ENCODE measurements at places on chromosomes 4 and X.

DNA sequence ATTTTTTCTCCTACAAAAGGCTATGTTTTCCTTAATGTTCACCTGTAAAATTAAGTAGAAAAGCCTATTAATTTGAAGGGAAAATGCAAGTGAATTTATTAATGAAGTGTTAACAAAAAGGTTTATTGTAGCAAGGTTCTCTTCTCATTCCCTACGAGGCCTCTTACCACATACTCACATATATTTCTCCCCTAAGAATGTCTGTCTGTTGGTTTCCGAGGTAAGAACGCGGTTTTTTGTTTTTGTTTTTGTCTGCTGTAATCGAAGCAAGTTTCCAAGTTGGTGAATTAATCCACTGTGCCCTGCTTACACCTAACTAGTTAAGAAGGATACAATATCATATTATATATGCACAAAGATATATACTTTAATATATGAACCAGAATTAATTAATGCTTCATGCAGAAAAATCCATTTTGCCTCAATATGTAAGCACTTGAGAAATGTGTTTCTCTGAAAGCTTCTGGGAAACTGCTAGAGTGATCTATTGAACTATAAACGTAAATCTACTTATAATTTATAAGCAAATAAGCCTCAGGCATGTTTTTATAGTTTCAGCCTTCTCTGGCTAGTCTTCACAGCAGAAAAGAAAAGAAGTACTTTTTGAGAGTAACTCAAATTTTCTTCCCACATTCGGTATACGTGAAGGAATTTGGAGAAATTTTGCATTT, 120.8 kb downstream of the EGF start:
- no peak for DNase-seq

- DNase-seq = no peak
These were observed 91.7 kb upstream of the PHOX2B start for GRCh38 chr4:41839916-41840854.

DNA sequence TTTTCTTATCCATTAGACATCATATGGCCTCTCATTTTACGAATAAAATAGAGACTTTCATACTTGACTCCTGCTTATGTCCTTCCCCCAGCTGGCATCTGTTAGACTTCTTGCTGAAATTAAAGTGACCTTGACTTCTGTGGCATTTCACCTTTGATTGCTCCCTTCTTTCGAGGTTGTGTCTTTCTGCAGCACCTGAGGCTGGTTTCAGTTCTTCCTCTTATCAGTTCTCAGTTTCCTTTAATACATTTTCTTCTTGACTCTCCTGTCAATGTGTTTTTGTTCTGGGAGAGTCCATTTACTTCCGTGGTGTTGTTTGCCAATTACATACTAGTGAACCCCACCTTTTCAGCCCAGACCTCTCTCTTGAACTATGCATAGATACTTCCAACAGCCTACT, 81.6 kb downstream of the RBPJ start:
- DNase-seq = no peak

GRCh38 chrX:103730796-103731493, 20.2 kb downstream of the TMEM31 start:
- no peak for DNase-seq

- DNase-seq = no peak
These were observed 466.3 kb upstream of the FAM241A start for GRCh38 chr4:111678908-111679307.

DNA sequence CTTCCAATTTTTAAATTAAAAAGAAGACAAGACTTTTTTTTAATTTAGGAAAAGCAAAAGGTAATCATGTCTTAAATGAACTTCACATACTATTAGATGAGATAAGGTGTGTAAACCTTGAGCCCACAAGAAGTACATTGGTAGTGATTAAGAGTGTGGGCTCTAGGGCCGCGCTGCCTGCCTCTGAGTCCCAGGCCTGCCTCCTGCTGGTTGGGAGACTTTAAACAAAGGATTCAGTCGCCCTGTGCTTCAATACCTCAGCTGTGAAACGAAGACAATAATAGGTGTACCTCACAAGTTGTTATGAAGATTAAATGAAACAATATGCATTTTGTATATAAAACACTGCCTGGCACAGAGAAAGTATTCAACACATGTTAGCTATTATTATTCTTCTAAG, 95.9 kb upstream of the MYOZ2 start:
- DNase-seq = no peak

DNA sequence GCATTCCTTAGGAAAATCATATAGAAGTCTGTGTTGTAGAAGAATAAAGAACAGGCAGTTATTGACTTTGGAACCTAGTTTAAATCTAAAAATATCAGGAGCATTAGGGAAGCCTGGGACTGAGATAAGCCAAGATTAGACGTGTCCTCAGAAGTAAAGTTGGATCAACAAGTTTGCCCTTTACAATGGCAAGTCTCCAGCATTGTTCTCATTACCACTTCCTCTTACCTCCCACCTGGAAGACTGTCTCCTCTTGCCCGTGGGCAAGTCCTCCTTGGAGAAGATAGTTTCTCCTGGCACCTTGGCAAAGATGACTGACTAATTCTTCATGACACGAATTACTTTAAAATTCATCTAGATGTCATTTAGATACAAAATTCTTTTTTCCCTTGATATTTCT, 37.8 kb downstream of the CNKSR2 start:
- no peak for DNase-seq

GRCh38 chrX:105837232-105837631, 14.9 kb downstream of the NRK start:
- DNase-seq = no peak

- no peak for DNase-seq
These were observed 255.1 kb downstream of the C4orf33 start for GRCh38 chr4:129350834-129351721.

- no peak for DNase-seq
These were observed 36.9 kb upstream of the PUDP start for GRCh38 chrX:7184816-7185215.

DNA sequence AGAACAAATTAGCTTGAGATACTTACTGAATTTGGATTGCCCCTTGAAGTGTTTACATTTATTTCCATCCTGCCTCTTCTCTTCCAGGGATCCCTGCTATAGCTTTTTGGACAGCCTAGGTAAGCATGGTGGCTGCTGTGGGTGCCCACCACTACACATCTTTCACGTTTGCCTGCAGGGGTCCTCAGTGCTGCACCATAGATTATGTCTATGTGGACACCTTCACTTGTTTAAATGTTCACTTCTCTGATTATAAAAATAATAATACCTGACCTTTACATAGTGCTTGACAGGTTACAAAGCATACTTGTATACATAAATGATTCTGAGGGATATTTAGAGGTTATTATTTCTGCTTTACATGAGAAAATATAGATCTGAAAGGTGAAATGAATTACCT, 67.9 kb upstream of the SLC4A4 start:
- DNase-seq = no peak

GRCh38 chr4:176002007-176002613, 63.5 kb upstream of the WDR17 start:
- no peak for DNase-seq

- DNase-seq = no peak
These were observed 112.6 kb upstream of the MAPK10 start for GRCh38 chr4:86472377-86473019.

DNA sequence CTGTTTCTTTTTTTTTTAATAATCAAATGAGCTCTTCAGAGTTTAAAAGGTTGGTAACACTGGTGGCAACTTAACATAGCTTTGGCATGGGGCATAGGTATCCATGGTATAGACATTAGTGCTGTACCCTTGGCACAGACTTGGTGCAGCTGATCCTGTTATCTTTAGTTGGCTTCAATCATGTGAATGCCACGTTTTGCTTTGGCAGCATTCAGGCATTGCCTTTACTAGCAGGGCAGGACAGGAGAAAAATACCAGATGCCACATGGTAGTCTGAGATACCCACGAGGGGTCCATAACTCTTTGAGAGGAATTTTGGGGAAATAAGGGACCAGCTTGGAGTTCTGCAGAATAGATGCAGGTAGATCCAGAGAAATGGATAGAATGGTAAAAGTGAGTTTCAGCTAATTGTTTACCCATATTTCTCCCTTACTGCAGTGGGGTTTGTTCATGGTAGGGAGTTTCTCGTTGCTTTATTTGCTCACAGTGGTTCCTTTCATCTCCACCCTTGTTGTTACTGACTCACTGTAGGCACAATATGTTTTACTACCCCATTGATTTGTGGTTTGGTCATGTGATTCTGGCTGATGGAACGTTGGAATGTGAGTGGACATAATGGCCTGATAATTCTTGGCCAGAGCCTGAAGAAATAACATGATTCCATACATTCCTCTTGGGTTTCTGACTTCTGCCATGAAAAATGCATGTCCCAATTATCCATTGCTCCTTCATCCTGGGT, 342.7 kb downstream of the GLUD2 start:
- no peak for DNase-seq

GRCh38 chrX:150845091-150845490, 53.4 kb downstream of the CD99L2 start:
- no peak for DNase-seq

DNA sequence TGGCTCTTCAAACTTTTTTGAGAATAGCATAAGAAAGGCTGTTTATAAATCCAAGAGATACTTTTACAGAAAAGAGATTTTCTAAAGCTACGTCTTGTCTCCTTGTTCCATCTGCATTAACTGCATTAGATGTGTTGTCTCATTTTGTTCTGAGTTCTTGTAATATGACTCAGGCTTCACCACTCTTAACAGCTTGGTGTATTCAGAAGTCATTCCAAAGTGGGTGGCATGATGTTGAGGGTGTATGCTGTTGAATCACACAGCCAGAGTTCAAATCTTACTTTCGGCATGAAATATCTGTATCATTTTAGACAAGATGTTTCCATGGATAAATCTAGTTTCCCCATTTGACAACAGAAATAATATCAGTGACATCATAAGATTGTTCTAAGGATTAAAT, 30.1 kb downstream of the SYTL5 start:
- no peak for DNase-seq

DNA sequence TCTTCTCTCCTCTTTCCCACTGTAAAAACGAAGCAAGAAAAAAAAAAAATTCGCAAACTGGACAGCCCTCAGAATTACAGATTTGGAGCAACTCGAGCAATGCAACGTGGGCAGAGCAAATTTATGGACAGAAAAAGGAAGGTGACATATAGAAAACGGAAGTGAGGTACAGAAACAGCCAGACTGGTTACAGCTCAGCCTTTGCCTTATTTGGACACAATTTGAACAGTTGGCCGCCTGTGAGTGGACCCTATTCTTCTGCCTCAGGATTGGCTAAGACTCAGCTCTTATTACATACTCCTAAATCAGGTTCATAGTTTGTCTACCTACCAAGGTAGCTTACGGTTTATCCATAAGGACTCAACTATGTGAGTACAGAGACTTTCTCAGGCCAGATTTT, 98.8 kb downstream of the SOWAHB start:
- DNase-seq = no peak

- no peak for DNase-seq
These were observed 97.9 kb downstream of the NEUROG2 start for GRCh38 chr4:112418092-112418491.

DNA sequence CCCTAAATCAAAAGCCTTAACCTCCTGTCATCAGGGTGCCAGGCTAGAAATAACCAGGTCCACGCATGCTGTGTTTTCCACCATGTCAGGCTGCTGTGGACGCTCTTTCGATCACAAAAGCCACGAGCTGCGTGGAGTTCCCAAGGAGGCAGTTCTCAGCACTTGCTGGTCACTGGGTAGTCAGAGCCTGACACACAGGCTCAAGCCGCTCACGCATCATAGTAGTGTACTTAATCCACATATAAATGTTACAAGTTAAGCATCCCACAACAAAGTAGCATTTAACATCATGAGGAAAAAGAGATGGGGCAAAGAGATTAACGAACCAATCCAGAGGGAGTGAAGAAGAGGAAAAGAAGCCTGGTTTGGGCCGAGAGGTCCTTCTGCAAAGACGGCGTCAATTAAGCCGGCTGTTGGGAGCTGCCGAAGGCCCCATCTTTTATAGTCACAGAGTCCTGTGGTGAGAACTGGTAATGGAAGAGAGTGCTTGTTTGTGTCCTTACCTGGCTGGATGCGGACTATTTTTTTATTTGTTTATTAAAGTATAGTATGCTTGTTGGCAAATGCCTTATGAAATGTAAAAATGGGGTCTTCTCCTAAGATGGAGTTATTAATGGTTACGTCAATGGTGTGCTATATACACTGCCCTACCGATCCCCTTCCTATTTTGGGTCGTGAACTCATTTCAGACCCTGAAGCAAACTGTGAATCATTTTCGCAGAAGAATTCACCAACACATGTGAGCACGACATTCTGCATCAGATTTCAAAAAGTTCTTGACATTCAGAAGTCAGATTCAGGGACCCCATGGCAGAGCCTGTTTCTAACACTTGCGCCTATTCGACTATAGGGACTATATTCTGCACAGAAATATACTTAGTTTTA, 675 bp downstream of the PRIMPOL start:
- DNase-seq = no peak

GRCh38 chr4:158444621-158445020, 77.1 kb upstream of the RXFP1 start:
- no peak for DNase-seq

DNA sequence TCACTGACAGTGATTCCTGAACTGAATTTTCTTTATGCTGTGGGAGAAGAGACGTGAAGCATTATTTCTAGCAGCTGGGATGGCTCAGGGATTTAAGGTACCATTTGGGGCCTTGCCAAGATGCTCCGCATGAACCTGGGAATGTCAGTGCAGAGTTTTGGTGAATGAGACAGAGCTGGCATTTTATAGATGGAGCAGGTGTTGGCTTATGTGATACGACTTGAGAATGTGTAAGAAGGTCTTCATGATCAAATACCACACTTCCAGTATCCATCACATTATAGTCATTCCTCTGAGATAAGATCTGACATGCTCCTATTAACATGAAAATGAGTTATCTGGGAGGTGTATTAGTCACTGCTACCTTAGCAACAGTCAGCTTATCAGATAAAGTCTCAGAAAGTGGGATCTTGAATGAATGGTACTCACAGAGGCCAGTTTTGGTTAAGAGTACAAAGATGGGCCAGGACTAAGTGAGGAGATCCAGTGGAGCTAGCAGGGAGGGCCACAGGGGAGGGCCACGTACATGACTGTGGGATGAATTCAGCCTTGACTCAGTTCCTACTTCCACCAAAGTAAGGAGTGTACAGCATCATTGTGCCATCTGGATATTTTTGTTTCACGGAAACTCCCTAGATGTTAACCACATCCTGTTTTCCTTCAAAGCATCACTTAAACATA, 116.7 kb downstream of the SPCS3 start:
- no peak for DNase-seq

GRCh38 chr4:177051473-177052060, 258.1 kb upstream of the NEIL3 start:
- DNase-seq = no peak
